GM04504 (cell line): ENCODE measurements at places on chromosomes 4 and X.

DNA sequence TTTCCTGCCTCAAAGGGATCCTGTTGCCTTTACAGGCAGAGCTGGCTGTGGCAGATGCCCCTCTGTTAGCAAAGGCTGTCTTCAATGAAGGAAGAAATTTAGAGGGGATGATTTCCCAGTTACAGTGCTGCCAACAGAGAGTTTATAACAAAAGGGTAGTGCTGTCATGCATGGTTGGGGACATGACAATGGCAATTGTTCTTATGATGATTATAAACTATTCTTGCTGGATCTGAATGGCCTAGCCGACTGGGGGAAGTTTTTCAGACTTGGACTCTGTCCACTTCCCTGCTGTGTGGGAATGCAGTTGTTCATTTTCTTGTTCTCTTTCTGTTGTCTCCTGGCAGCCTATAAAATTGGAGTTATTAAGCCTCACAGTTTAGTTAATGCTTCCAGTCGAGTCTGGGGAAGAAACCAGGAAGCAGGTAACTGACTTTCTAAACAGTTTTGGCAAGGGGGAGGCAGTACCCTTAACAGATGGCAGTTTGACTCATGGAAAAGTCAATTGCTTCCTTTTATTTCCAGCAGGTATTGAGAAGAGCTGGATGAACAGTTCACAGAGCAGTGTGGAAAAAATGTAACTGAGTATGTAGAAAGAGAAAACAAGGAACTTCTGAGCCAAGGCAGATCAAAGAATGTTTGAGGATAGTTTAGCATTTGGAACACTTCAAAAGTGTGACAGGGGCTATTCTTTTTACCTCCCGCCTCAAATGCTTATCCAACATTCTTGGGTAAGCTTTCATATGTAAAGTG lies 582.6 kb downstream of the RAPGEF2 start:
- no peak for DNase-seq

- DNase-seq: no peak
Measured at GRCh38 chrX:21711129-21711847, 46.6 kb downstream of the SMPX start.

DNA sequence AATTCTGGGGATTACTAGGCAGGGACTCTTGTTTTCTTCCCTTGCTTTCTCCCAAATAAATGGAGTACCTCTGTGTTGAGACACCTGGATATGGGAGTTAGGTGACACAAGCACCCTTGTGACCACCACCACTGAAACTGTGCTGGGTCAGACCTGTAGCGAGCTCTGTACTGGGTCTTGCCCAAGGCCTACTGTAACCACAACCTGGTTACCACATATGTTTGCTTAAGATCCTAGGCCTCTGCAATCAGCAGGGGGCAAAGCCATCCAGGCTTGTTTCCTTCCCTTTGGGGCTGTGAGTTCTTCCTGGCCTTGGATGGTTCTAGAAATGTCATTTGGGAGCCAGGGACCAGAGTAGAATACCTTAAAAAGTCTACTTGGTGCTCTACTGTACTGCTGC lies 49.4 kb downstream of the LPAR4 start:
- DNase-seq: no peak

DNA sequence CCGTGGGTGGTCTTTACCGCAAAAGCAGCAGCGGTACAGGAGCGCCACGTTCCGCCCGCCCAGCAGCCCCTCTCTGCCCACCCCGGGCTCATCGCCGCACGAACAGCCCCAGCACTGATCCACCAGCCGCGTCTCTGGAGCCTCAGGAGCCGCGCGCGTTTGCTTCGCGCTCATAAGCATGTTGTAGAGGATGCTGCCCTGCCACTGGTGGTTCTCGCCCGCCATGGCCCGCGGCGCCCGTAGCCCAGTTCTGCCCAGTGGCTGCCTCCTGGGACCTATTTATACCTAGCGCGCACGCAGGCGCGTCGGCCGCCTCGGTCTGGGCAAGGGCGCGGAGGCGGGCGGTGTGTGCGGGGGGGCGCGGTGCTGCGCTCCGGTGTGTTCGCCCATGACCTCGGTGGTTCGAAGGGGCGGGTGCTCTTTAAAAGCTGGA lies at the start of gene NR0B1:
Gene NR0B1 (minus strand): TSS at position 252 of the 433 bp plus-strand sequence. CDS start 27 bp downstream, at position 225.
- DNase-seq: no peak

DNA sequence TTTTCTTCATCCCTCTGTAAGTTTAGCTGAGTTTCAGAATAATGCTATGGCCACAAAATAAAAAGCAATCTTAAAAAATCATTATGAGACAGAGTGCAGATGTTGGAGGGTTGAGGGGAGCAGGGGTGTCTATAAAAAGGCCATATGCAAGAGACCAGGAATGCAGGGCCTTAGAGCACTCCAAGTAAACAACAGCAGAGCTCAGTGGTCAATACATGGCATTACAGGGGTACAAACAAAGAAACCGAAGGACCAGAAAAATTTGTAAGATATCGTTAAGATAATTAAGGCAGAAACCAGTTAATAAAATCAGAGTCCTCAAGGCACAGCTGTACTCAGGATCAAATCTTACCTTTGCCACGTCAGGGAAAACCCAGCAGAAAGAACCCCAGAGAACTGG lies 28.4 kb upstream of the NDST3 start:
- no peak for DNase-seq

DNA sequence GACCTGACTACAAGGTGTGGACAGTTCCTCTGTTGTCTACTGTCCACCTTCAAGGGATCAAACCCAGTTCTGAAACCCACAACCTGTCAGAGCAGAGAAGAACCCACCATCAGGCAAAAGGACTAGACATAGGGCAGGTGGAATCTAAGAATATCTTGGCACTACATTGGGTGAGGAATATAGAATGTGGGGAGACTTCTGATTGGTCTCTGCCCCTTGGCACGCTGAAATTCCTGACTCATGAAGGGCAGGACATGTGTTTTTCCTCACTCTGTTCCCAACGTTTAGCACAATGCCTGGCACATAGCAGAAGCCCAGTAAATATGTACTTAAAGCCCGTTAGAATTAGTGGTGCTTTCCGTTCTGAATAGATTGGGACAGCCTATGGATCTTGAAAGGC lies 59.3 kb downstream of the TSPAN7 start:
- DNase-seq: no peak

DNA sequence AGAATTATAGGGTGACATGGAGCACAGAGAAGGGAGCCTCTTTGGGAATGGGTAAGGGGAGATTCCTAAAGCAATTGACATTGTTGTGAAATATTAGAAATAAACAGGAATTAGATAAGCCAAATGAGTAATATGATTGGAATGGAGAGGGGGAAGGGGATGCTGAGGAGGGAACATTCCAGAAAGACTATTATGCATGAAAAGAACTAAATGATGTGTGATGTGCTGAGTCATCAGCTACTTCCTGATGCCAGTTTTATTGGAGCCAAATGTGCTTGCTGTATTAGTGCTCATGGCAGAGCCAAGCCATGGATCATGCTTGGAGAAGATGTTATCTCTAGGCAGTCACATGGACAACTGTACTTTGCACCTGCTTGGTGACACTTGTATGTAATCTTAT lies 189.0 kb upstream of the HCCS start:
- DNase-seq: peak; percentile 50

GRCh38 chrX:23902419-23902818 lies 5.3 kb downstream of the APOO start:
- no peak for DNase-seq

GRCh38 chrX:17554914-17555313 lies 179.9 kb downstream of the NHS start:
- DNase-seq: no peak

GRCh38 chr4:158250321-158250720 lies 40.0 kb downstream of the TMEM144 start:
- no peak for DNase-seq

DNA sequence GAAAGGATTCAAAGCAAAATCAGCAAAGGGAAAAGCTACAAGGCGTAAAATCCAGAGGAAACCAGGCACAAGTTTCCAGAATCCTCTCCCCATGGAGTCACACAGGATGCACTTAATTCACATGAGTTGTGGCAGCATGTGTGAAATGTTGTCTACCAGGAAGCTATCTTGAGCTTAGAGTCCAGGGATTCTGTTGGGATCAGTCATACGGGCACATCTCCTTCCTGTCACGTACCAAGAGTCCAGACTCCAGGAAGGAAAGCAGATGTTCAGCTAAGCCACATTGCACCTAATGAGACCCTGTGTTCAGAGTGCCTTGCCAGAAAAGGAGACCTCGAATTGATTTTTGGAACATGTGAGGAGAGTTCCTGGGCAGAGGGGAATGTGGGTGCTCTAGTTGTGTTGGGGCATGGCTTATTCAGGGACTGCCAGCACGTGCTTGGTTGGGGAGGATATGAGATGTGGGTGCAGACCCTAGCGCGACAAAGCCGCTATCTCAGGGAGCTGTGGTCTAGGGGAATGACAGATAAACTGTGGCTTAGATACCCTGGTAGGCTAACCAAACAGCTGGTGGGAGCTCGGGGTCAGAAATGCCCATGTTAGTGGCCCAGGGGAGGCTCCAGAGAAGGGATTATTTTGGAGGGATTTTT lies 70.0 kb downstream of the EVC start:
- peak; percentile 77 for DNase-seq

GRCh38 chr4:17236686-17237085 lies 275.2 kb downstream of the QDPR start:
- DNase-seq: peak; percentile 58

GRCh38 chr4:89171176-89171805 lies 60.0 kb downstream of the TIGD2 start:
- no peak for DNase-seq

DNA sequence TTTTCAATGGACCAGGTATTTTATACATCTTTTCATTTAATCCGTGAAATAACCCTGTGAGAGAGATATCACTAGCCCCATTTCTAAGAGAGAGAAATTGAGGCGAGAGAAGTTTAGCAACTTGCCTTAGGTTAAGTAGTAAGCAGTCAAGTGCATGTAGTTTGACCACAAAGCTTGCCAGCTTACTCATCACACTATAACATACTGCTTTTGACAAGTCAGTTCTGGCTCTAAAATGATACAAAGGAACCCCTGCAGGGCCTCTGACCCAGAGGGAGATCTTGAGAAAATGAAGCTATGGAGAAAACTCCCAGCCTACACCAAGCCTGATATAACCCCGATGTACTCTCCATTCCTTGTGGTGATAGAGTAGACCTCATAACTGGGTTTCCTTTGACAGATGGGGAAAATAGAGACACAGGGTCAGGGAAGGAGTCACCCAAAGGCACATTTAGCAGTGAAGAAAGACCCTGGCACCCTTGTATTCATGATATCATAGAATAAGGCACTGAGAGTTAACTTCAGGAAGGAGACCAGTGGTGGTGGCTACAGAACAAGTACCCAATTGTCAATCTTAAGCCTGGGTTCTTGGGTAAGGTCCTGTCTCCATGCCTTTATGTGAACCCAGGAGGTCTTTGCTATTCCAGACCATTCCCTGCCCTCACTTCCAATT lies 60.2 kb upstream of the MSN start:
- no peak for DNase-seq

- DNase-seq: no peak
Measured at GRCh38 chr4:41154814-41155177, 59.5 kb downstream of the APBB2 start.

- DNase-seq: no peak
Measured at GRCh38 chr4:10098780-10099160, 17.8 kb downstream of the WDR1 start.

DNA sequence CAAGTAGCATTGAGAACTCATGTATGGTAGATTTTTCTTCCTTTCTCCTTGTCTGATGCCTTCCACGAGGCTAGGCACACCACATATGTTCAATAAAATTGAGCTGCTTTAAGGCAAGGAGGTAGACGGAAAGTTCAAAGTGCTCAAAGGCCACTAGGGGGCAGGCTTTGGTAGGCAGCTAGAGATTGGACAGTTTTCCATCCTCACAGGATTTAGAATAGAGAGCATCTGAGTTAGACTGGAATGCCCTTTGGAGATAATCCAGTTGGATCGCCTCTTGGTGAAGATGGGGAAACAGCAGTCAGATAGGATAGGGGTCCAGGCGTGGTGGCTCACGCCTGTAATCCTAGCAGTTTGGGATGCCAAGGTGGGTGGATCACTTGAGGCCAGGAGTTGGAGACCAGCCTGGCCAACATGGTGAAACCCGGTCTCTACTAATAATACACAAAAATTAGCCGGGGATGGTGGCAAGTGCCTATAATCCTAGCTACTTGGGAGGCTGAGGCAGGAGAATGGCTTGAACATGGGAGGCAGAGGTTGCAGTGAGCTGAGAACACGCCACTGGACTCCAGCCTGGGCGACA lies 30.4 kb downstream of the ELF4 start:
- DNase-seq: peak; percentile 62

DNA sequence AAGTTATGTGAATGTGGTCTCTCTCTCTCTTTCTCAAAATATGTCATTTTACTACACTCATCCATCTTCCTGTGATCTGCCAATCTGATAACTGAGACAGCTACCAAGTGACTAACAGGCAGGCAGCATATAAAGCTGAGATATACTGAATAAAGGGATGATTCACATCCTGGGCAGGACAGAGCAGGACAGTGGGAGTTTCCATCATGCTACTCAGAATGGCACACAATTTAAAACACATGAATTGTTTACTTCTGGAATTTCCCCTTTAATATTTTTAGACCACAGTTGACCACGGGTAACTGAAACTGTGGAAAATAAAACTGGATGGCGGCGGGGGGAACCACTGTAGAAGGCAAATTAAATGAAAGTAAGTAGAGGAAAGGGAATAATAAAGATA lies 58.6 kb upstream of the DCTD start:
- DNase-seq: peak; percentile 66

- DNase-seq: no peak
Measured at GRCh38 chr4:182883351-182883750, 33.8 kb downstream of the DCTD start.

- no peak for DNase-seq
Measured at GRCh38 chrX:13254076-13254785, 65.6 kb downstream of the ATXN3L start.

DNA sequence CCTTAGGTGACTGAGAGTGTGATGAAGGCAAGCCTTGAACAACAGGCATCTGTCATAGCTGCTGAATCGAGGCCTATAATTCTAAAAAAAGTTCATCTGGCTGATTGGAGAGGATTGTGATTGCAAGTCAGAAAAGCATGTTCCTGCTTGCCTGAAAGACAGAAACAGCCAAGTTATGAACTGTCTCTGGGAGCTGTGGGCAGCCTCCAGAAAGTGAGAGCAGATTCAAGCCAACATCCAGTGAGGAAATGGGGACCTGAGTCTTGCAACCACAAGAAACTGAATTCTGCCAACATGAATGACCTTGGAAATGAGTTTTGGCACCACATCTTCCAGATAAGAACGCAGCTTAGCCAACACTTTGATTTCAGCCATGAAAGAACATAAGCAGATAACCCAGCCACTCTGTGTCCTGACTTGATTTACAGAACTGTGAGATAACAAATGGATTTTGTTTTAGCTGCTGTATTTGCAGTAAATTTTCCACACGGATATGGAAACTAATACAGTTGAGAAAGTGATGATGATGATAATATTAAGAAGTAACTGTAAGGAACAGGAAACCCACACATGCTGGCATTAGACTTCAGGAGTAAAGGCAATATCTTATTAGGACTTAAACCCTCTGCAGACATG lies 240.3 kb upstream of the NDST3 start:
- no peak for DNase-seq
